ENCODE measurements at places on chromosomes 16 and 17.

GRCh38 chr16:57623251-57624043 is 5.0 kb upstream of the ADGRG1 start:
- DNase-seq: no peak

DNA sequence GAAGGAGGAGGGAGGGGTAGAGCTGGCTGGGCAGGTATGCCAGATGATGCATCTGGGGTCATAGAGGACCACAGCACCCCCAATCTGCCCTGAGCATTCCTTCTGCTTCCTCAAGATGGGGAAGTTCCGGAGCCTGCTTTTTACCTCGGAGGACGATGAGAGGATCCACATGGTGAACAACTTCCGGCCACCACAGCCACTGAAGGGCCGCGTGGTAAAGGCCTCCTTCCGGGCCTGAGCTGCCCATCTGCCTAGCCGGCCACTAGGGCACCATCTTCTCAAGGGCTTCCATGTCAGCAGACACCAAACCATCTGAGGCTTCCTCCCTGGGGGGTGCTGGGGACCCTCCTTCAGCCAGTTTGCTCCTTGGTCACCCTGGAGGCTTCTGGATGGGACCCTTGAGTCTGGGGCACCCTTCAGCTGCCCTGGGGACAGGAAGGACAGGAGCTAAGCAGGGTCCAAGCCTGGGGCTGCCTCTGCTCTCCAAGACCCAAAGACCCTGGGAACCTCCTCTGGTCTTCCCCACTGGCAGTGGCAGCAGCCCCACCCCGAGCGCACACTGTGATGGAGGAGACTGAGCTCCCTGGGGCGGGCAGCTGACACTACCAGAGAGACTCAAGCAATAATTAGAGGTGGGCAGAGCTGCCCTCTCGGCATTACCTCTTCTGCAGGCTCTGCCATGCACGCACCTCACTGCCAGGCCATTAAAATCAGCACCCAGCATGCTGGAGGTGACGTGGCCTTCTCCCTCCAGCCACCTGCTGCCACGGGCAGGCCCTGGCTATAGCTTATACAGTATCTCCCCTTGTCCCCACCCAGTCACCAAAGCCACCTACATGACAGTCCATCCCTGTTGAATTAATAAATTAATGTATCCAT is 9.3 kb downstream of the CA7 start:
- no peak for DNase-seq

DNA sequence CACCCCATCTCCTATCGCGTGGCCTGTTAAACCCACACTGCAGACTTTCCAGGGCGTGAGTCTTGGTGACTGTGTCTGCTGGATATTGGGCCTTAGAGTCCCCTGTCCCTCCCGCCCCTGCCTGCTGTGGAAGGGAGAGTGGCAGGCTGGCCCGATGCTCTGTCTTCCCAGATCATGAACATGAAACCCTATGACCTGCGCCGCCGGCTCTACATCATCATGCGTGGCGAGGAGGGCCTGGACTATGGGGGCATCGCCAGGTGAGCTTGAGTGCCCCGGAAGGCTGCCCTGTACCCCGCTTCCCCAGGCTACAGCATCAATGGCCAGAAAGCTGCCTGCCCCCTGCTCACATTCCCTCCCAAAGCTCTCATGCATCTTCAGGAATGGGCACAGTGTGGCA is 19.5 kb upstream of the CLEC18A start:
- no peak for DNase-seq

DNA sequence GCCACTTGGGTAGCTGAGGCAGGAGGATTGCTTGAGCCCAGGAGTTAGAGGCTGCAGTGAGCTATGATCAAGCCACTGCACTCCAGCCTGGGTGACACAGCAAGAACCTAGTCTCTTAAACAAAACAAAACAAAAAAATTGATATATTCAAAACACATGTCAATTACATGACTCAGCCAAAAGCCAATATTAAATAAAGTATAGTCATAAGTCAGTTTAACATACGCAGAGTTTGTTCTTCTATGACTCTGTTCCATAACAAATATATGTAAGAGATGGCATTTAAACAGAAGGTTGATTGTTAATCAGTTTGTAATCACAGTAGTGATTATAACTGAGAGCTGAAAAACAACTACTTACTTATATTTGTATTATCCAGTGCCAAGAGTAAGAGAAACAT is 106.5 kb downstream of the CDH8 start:
- no peak for DNase-seq

GRCh38 chr16:85689285-85689949 is 663 bp upstream of the GINS2 start:
- DNase-seq: no peak

GRCh38 chr16:5506021-5506420 is 408.4 kb upstream of the EEF2KMT start:
- no peak for DNase-seq

DNA sequence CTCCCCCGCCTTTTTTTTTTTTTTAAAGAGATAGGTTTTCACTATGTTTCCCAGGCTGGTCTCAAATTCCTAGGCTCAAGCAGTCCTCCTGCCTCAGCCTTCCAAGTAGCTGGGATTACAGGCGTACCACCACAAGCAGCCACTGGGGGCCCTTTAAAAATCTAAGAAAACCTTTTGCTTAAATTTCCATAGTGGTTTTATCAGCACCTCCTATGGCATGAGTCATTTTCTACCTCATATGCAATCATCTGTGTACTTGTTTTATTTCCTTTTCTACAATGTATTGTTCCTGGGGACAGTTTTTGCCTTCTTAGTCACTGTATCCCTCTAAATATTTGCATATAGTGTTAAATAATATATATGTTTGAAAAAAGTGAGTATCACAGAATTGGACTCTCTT is 29.2 kb downstream of the GNA13 start:
- DNase-seq: peak; percentile 43
